ENCODE measurements at places on chromosomes 5 and 9. TPM values are rescaled to one million over a fixed set of nuclear protein-coding genes. Genes with fewer than 3 reads are reported as not detected.

Gene KIF4B
- 0.05 TPM for total RNA-seq

Gene PCDHA9
- not detected for total RNA-seq

Gene SPOCK1
- total RNA-seq: not detected

Gene TAS2R1
- not detected for total RNA-seq

Gene GADD45G
- 1.6 TPM for total RNA-seq

Gene IRX1
- not detected for total RNA-seq

GRCh38 chr9:116465576-116466270 is 221.4 kb upstream of the TRIM32 start:
- DNase-seq: no peak

GRCh38 chr9:91813176-91813795 is 136.7 kb downstream of the ROR2 start:
- no peak for DNase-seq

GRCh38 chr5:558326-558725 is 34.1 kb upstream of the SLC9A3 start:
- DNase-seq: no peak

- DNase-seq: no peak
Measured at GRCh38 chr5:61289241-61289640, 42.8 kb upstream of the ZSWIM6 start.

- no peak for DNase-seq
Measured at GRCh38 chr9:113658545-113658895, 195.0 kb downstream of the RGS3 start.

GRCh38 chr9:76615177-76615603 is 149.0 kb upstream of the PCA3 start:
- DNase-seq: no peak

DNA sequence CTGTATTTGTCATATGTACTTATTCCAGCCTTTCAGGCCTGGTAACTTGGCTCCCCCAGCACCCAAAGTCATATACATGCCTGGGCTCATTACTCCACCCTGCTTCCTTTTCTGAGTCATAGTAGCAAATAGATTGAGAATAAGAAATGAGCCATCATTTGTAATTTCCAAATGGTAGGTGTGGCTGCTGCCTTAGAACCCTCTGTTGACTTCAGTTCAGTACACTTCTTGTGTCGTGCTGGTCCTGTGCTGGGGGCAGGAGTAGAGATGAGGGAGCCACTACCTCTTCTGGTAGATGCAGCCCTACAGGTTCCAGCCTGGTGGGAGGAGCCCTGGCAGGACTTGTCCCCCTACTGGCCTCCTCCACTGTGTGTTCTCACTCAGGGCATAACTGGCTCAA is 11.1 kb downstream of the GM2A start:
- peak; percentile 61 for DNase-seq

GRCh38 chr5:85017261-85017660 is 632.6 kb upstream of the EDIL3 start:
- DNase-seq: no peak

DNA sequence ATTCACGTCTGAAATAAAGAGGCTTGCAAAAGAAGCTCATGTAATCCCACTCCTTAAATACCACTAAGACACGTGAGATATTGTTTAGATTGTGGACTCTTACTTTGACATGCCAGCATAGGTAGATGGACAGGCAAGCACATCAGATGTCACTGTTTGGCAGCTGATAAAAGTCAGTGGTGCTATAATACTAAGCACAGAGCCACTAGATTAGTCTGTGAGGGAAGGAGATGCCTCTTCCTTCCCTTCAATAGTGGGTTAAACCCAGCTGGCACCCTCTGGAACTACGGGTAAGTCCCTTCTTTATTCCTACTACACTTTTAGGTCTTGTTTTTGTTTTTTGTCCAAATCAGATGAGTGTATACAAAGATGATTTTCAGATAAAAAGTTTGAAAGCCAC is at the start of gene MYOT:
Gene MYOT, plus strand, starts transcription at position 197 of the 400 bp plus-strand sequence. CDS start 2,792 bp downstream, outside the sequence.
- no peak for DNase-seq

GRCh38 chr5:53392073-53392472 is 88.4 kb upstream of the FST start:
- DNase-seq: no peak

Measured in activated CD4-positive, alpha-beta T cell treated with anti-CD3 and anti-CD28 coated beads for 36 hours (primary cell).